Astrocyte (in vitro differentiated cells and primary cell): ENCODE measurements at places on chromosomes 13 and 19.

DNA sequence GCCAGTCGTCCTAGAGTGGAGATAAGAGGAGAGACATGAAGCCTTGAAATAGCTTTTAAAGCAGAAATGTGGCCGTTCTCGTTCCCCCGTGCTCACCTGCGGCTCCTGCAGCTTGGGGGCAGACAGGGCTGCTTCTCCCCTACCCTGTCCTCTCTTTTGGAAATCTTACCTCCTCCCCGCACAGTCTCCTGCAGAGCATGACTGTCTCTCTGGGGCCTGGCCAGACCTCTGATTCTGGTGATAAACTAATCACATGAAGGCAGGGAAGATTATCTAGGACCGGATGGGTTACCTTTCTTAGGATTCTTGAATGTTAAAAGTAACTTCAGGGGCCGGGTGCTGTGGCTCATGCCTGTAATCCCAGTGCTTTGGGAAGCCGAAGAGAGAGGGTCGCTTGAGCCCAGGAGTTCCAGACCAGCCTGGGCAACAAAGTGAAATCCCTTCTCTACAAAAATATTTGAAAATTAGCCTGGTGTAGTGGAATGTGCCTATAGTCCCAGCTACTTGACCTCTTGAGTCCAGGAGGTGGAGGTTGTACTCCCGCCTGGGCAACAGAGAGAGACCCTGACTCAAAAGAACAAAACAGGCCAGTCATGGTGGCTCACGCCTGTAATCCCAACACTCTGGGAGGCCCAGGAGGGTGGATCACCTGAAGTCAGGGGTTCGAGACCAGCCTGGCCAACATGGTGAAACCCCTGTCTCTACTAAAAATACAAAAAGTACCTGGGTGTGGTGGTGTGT lies 8.1 kb downstream of the CEBPA start:
- DNase-seq, result no peak

- no peak for DNase-seq
These were observed 10.5 kb upstream of the NBEA start for GRCh38 chr13:34931572-34931971.

GRCh38 chr19:55902080-55902751 lies 29.9 kb downstream of the NLRP13 start:
- DNase-seq, result no peak

GRCh38 chr13:54750521-54750920 lies 1721.9 kb downstream of the OLFM4 start:
- no peak for DNase-seq

GRCh38 chr13:31982540-31982939 lies 49.0 kb upstream of the FRY start:
- DNase-seq, result peak; percentile 96

DNA sequence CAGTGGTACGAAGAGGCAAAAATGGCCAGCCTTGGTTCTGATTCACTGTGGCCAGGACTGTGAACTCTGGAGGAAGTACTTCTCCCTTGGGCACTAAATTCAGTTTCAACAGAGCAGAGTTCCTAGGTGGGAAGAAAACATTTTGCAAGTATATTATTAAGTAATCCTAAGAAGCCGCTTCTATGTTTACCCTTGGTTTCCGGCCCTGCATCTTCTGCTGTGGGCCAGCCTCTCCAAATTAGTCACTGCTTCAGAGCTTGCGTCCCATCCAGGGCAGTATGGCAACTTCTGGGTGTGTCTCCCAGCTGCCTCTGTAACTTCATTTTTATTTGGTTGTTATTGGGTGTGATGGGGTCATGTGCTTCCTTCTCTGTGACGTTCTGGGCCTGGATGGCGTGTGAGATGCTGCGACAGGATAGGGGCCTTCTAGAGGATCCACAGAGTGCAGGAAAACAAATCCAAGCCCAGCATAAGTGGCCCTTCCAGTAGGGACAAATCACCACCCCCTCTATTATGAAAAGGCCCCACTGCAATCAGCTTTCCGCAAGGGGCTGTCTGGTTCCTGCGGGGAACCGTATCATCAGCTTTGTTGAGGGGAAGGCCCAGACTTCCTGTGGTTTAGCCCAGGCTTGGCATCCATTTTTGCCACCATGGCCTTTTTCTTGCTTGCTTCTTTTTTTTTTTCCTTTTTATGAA lies 55.1 kb upstream of the C1QTNF9 start:
- DNase-seq, result no peak

GRCh38 chr13:34733721-34734120 lies 208.3 kb upstream of the NBEA start:
- DNase-seq, result peak; percentile 38

GRCh38 chr19:6806488-6806887 lies 34.0 kb downstream of the VAV1 start:
- no peak for DNase-seq

DNA sequence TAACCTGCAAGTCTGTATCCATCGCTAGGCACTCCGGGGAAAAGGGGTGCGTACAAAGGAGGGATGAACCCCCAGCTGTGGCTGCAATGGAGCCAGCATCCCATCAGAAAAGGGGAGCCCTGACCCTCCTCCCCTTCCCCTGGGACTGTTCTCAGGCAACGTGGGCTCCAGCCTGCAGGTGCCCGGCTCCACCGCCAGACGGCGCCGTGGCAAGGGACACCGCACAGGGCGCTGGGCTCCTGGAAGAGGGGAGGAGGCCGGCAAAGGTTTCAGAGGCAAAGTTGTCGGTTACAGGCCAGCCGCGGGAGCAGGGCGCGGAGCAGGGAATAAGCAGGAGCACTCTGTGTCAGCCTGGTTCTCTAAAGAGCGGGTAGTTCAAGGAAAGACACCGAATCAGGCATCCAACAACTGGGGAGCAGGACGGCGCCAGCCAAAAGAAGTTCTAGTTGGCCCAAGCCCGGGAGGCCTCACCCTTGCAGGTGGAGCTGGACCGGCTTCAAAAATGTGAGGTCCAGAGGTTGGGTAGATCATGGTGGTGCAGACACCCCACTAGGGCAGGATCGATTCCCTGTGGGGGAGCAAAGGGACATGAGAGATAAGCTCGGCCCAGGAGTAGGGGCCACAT lies 53.0 kb upstream of the ATP12A start:
- DNase-seq, result no peak

- DNase-seq, result no peak
These were observed 17.2 kb upstream of the RNASEH2B start for GRCh38 chr13:50892210-50892944.

DNA sequence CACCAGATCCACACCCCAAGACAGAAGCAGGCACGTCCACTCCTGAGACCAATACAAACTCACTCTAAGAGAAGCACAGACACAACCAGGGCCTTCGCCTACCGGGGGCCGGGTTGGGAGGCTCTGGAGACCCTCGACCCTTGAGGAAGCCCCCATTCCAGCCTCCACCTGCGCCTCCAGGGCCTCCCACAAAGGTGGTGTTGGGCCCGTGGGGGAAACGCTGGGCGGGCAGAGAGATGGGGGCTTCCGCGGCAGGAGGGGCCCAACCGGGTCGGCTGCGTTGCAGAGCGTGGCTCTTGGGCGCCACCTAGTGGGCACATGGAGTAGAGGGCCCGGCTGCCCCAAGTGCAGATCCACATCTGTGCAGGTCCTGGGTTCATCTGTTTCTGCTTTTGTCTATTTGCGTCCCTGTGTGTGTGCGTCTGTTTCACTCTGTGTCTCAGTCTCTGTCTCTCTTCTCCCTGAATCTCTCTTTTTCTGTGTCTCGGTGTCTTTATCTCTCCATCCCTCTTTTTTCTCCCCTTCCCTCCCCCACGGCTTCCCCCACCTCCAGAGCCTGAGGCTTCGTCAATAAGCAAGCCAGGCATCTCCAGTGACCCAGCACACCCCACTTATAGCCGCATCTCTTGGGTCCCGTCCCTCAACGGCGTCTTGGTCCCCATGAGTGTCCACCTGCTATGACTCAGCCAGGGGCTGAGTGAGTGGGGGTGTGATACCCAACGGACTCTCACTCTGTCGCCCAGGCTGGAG lies 10.5 kb upstream of the TINCR start:
- DNase-seq, result no peak

- DNase-seq, result no peak
These were observed at the start of gene CEACAM7 for GRCh38 chr19:41688098-41688497. Gene CEACAM7, minus strand, starts transcription at chr19:41688270. Its CDS starts 105 bp downstream, at chr19:41688165.

GRCh38 chr13:78012046-78012445 lies 93.4 kb upstream of the EDNRB start:
- DNase-seq, result no peak

- DNase-seq, result no peak
These were observed 185.1 kb downstream of the PRR20E start for GRCh38 chr13:57352114-57352513.

DNA sequence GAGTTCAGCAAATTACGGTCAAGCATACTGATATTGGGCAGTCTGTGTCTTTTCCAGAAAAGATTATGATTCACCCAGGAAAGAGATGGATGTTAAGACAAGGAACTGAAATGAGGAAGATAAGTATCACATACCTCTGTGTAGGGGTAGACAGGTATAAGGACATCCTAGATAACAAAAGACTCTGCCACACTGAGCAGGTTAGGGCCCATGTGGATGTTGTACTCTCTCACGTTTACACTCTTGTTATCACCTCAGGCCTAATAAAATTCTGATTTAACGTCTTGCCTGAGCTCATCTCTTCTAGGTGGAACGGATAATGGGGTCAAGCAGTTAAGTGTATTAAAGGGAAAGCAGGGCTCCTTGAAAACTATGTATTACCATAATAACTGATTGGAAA lies 2480.8 kb downstream of the PCDH9 start:
- DNase-seq, result no peak

GRCh38 chr19:18670312-18670711 lies 13.2 kb upstream of the CRTC1 start:
- DNase-seq, result no peak

- no peak for DNase-seq
These were observed 20.1 kb downstream of the NOTCH3 start for GRCh38 chr19:15180451-15181390.

DNA sequence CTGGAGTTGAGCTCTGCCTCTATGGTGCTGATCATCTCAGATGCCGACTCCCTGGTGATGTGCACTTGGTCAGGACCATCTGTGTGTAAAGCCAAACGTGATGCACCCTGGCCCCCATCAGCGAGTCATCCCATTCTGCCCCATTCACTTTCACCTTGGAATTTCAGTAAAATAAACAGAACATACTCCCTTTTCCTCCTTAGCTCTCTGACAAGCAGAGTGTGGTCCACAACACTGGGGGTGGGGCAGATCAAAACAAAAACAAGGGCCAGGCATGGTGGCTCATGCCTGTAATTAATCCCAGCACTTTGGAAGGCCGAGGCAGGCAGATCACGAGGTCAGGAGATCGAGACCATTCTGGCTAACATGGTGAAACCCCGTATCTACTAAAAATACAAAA lies 12.3 kb downstream of the CEACAM20 start:
- DNase-seq, result no peak

DNA sequence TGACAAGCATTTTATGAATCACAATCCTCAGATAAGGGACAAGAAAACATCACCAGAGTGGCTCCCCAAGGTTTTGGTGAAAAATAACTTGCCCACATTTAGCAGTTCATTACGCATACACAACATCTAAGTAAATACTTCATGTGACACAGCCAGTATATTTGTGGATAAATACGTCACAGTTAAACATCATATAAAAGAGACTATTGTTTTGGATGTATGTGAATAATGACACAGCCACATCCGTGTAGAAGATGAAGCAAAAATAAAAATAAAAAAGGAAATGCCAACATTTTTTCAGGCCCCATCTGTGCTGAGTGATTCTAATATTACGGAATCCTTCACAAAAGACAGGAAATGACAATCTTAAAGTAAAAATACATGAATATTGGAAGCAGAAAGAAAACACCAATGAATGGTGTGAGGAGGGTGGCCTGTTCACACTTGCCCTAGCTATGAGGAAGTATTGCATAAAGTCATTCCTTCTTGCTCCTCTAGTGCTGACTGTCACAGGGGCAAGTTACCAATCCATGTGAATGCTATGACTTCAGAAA lies 457.1 kb downstream of the KLF12 start:
- peak; percentile 80 for DNase-seq

GRCh38 chr13:21330126-21330861 lies 128.8 kb downstream of the ZDHHC20 start:
- no peak for DNase-seq

DNA sequence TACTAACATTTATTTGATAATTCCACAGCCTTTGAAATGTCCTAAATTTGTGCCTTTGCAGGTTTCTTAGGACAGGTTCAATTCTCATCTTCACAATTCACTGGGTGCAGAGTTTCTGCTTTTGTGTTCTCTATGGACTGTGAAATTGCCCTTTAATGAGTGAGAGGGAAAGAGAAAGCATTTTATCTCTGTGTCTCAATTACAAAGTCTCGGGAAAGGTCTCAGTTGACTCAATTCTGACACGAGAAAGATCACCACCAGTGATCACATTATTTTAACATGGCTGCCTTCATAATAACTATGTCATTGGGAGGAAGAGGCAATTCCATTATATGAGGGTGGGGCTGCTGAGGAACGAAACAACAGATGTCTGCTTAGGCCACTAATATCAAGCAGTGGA lies 26.2 kb upstream of the LRCH1 start:
- no peak for DNase-seq

DNA sequence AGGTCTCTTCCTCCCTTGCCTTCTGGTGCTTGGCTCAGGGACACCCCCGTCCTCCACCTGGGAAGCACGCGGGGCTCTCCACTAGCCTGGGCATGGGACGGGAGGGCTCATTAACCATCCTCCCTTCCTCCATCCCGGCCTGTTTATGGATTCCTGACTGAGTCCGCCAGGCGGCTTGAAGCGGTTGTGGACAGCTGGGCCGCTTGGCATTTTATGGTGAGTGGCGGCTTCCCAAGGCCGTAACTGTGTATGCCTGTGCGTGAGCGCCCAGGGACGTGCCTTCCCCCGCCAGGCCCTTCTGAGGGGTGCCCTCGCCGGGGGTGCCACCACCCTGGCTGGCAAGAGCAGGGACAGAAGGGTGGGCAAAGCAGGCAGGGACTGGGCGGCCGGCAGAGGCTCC lies 202.8 kb downstream of the URI1 start:
- DNase-seq, result no peak

GRCh38 chr13:57933606-57934005 lies 302.1 kb downstream of the PCDH17 start:
- peak; percentile 31 for DNase-seq

GRCh38 chr13:90405301-90405700 lies 942.2 kb upstream of the MIR17HG start:
- no peak for DNase-seq

- no peak for DNase-seq
These were observed 51.2 kb downstream of the MBD3L2B start for GRCh38 chr19:6970021-6970420.

DNA sequence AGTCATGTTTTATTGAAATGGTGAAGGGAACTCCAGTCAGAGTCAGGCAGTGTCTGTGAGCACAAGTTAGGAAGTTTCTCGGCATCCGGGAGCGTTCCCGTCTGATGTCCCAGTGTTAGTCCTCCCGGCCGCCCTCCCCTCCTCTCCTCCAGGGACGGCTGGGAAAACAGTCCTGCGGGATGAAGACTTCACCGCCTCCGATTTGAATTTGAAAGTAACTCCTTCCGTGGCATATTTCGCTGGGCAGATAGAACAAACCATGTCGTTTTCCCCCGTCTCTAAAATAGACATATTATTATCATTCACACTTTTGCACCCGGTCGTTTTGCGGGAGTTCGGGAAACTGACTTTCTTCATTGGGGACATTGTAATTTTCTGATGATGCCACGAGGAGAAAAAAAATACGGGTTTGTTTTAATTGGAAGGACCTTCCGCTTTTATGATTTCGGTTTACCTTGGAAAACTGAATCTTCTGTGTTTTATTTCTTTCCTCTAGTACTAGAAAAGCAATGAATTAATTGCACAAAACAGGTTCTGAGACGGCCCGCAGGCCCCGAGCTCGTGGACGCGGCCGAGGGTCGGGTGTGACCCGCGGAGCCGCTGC lies 76.6 kb downstream of the ZIC5 start:
- no peak for DNase-seq

GRCh38 chr19:6693056-6693471 lies 23.1 kb upstream of the TNFSF14 start:
- DNase-seq, result no peak

GRCh38 chr19:51101171-51101865 lies 6.9 kb downstream of the CTU1 start:
- DNase-seq, result no peak
